ENCODE measurements at places on chromosomes 4 and X.

- DNase-seq: no peak
- no peak overlapping the region for H3K4me3 ChIP-seq
- H3K27ac ChIP-seq: no peak overlapping the region
- no peaks in the 10 kb centered on the region for H3K4me1 ChIP-seq
- no peaks in the 10 kb centered on the region for H3K27me3 ChIP-seq
Observed at GRCh38 chrX:137342969-137343368, 223.0 kb upstream of the ZIC3 start.

- peak overlapping the region; percentile 90 for H3K27ac ChIP-seq
- H3K4me1 ChIP-seq: peaks cover 4% of the 10 kb centered on the region
- no peaks in the 10 kb centered on the region for H3K27me3 ChIP-seq
- H3K4me3 ChIP-seq: peak overlapping the region; percentile 89
- no peak for DNase-seq
Observed at GRCh38 chrX:151397741-151398070, 700 bp downstream of the VMA21 start.

DNA sequence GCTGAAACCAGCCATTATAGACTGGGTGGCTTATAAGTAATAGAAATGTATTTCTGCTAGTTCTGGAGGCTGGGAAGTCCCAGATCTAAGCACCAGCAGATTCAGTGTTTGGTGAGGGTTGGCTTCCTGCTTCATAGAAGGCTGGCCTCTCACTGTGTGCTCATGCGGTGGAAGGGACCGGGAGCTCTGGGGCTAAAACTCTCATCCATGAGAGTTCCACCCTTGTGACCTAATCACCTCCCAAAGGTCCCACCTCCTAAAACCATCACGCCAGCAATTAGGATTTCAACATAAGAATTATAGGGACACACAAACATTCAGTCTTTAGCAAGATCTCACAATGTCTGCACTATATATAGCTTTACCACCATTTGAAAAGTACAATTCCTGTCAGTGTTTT is 215.2 kb downstream of the CBR4 start:
- no peak overlapping the region for H3K4me3 ChIP-seq
- DNase-seq: no peak
- H3K36me3 ChIP-seq: peaks cover 7% of the 10 kb centered on the region

DNA sequence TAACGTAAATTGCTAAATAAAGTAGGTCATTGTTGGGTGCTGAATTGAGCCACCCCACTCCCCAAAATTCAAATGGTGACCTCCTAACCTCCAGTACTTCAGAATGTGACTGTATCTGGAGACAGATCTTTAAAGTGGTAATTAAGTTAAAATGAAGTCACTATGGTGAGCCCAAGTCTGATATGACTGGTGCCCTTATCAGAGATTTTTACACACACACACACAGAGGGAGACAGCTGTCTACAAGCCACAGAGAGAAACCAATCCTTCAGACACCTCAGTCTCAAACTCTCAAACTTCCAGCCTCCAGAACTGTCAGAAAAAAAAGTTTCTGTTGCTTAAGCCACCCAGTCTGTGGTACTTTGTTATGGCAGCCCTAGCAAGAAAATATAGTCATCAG is 879.2 kb upstream of the INTU start:
- H3K27ac ChIP-seq: no peak overlapping the region
- no peaks in the 10 kb centered on the region for H3K36me3 ChIP-seq
- no peaks in the 10 kb centered on the region for H3K4me1 ChIP-seq

GRCh38 chr4:47840291-47840690 is 2.4 kb upstream of the CORIN start:
- peaks cover 19% of the 10 kb centered on the region for H3K27me3 ChIP-seq
- no peak overlapping the region for H3K27ac ChIP-seq
- no peak overlapping the region for H3K4me3 ChIP-seq
- no peak for DNase-seq

DNA sequence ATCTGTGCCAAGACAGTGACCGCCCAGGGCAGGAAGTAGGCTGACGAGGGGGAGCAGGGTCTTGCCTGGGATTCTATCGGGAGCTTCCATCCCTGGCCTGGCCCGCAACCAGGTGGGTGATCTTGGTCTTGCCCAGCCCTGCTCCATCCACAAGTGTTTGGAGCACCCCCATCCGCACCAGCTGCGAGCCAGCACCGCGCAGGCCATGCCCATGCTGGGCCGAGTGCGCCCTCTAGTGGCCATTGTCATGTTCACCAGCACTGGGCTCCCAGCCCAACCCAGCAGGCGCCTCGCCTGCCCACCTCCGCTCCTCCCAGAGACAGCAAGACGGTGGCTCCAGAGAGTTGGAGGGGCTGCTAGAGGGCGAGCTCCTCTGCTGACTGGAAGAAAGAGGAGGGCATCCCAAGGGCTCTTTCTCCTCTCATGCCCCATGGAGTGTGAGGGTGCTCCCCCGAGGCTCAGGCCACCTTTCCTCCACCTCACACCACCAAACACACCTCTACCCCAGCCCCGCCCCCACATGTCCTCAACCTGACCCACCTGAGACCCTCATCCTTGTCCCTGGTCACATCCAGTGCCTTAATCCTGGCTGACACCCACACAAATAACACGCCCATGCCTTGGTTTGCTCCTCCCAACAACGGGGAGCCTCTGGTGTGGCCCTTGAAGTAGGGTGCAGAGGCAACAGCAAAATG is 9.8 kb upstream of the ATP2B3 start:
- no peaks in the 10 kb centered on the region for H3K27me3 ChIP-seq
- H3K4me3 ChIP-seq: no peak overlapping the region
- DNase-seq: peak; percentile 87
- no peaks in the 10 kb centered on the region for H3K36me3 ChIP-seq
- no peak overlapping the region for H3K27ac ChIP-seq
- H3K4me1 ChIP-seq: no peaks in the 10 kb centered on the region

GRCh38 chr4:124253080-124253479 is 459.5 kb downstream of the ANKRD50 start:
- H3K27ac ChIP-seq: no peak overlapping the region
- no peak for DNase-seq
- H3K36me3 ChIP-seq: no peaks in the 10 kb centered on the region

- H3K27ac ChIP-seq: no peak overlapping the region
- H3K27me3 ChIP-seq: no peaks in the 10 kb centered on the region
- no peak for DNase-seq
- H3K36me3 ChIP-seq: no peaks in the 10 kb centered on the region
- H3K4me3 ChIP-seq: no peak overlapping the region
- no peaks in the 10 kb centered on the region for H3K4me1 ChIP-seq
Observed at GRCh38 chr4:188714907-188715306, 575.7 kb downstream of the TRIML1 start.
